ENCODE measurements at places on chromosomes 5 and 9.

DNA sequence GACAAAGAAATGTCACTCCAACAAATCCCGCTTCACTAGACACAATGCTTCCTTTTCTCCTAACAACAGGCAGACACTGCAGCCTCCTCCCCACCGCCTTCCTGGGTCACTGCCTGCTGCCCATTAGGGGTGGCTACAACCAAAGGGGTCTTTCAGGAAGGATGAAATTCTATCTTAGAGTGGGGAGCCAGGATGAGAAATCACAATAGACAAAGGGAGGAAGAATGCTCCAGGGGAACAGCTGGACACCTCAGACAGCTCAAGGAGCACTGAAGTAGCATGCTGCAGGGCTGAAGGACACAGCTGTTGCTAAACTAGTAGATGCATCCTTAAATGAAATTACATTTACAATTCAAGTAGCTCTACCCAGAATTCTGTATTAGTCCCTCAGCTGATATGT is 54.2 kb downstream of the PRELID2 start:
- DNase-seq = no peak

GRCh38 chr5:180097163-180097894 is 25.8 kb upstream of the RNF130 start:
- no peak for DNase-seq

GRCh38 chr9:5052838-5053237 is 67.8 kb downstream of the JAK2 start:
- no peak for DNase-seq

DNA sequence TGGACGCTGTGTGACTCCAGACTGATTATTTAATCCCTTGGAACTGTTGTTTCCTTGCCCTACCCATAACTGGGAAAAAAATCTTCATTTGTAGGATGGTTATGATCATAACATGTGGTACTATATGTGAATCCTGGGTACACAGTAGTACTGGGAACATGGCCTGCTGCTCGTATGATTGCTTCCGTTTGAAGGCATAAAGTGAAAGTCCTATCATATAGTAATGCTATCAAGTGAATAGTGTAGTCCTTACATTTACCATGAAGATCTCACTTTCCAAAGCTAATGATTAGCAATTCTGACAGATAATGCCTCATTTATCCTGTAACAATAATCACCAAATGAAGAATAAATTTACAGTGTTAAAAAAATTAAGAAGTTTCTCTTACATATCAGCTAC is 53.2 kb downstream of the MEF2C start:
- no peak for DNase-seq

All from epithelial cell of proximal tubule (primary cell).